IMR-90 (cell line): ENCODE measurements at places on chromosomes 13 and 19.
A peak's percentile ranks its signal among the peaks of the same experiment; 100 is the strongest.

DNA sequence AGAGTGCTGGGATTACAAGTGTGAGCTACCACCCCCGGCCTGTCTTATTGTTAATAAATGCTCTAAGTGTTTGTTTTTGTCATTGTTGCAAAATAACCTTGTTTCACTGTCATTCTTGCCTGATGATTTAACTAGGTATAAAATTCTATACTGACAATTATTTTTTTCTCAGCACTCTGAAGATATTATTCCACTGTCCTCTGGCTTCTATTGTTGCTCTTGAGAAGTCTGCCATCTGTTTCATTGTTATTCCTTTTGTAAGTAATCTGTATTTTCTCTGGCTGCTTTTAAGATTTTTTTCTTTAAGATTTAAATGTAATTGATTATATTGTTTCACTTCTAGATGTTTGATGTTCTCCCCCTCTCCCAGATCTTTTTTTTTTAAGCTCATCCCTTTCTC, 17.6 kb downstream of the ZNF420 start:
- DNase-seq, result no peak

- peak; percentile 31 for DNase-seq
Measured at GRCh38 chr19:46902402-46902766, 41.6 kb downstream of the ARHGAP35 start.

GRCh38 chr13:31725841-31726240, 13.5 kb upstream of the RXFP2 start:
- DNase-seq, result no peak

- peak; percentile 71 for DNase-seq
Measured at GRCh38 chr13:108700422-108701170, 71.2 kb downstream of the MYO16 start.

GRCh38 chr19:1582201-1582600, 10.5 kb downstream of the MBD3 start:
- DNase-seq, result no peak

DNA sequence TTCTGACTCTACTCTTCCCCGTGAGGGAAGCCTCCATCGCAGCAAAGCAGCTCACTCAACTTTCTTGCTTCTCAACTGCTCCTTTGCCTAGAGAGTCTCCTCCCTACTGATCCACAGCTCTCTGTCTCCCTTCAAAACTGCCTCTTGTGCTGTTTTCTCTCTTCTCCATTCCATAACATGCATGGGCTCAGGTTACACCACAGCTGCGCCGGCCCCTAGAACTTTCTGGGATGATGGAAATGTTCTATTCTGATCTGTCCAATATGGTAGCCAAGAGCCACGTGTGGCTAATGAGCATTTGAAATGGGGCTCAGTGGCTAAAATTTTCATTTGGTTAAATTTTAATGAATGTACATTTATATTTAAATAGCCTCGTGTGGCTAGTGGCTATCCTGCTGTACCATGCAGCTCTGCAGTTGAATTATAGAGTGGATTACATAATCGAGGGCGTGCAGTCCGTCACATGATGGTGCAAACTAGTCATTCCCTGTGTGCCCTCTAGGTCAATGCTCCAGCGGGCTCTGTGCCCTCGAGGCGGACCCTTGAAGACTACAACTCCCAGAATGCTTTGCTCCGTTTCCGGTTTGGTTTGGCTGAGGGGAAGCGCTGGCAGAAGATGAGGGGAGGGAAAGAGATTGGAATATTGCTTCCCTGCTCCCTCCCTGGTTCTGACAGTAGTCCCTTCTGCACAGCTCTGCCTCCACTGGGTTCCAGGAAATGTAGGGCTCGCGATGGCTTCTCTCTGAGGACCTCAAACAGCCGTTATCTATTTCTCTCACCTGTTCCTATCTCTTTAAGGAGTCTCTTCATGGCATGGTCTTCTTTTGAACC, 109.8 kb downstream of the CACNA1A start:
- peak; percentile 70 for DNase-seq

GRCh38 chr13:43495732-43496131, 291.0 kb downstream of the ENOX1 start:
- DNase-seq, result peak; percentile 16
